ENCODE measurements at places on chromosomes 6 and 20.

- peak; percentile 37 for DNase-seq
These were observed 22.5 kb downstream of the MOCS3 start for GRCh38 chr20:50980851-50981713.

DNA sequence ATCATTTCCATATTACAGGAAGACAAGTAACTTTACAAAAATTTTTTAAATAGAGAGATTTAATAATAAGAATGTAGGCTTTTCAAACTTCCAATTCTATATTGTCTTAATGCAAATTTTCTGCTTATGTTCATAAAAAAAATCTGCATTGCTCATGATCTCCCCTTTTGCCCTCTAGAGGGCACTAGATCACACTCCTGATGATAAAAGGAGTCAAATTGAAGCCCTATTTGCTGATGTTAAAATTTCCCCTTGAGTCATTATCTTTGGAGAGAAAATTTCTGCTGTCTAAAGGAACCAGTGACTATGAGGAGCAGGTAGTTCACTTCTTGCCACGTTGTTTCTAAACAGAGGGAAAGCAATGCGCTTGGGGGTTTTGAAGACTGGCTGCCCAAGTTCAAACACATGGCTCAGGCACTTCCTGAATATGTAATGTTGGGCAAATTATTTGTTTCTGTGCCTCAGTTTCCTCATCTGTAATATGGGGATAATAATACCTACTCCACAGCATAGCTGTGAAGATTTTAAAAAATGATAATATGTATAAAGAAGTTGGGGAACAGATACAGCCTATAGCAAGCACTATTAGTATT, 874.2 kb downstream of the TFAP2A start:
- no peak for DNase-seq

GRCh38 chr20:23167431-23167830, 81.3 kb upstream of the CD93 start:
- DNase-seq = no peak

DNA sequence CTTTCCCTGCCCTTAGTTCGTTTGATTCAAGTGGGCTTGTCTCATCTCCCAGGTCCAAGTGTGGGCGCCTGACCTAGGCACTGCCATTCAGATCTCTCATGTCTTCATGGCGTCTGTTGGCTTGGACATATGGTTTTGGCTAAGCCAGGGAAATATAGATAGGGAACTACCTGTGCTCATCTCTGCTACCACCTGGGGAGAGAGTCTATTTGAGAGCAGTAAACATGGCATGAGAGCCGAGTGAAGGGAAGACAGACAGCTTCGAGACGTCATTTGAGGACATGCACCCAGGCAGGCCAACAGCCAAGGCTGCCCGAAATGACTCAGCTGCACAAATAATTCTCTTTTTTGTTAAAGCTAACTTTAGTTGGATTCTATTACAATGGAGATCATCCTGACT, 370.7 kb upstream of the AGPAT4 start:
- no peak for DNase-seq

DNA sequence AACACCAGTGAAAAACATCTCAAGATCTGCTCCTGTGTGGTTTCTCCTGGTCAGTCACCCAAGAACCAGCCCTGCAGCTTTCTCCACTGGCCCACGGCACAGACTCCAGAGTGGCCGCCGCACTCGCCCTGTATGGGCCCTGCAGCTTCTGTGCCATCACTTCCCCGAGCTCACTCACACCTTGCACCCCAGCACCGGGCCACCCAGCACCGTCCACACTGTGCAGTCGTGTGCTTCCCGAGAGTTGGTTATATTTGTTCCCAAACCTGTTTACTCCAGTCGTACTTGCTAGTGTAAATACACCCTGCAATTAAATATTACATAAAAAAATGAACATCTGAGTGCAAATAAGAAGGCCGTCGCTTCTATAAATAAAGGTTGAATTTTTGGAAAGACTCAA, 341.7 kb downstream of the CDH26 start:
- no peak for DNase-seq

- DNase-seq = no peak
These were observed 168.2 kb upstream of the RIN2 start for GRCh38 chr20:19589787-19590362.

GRCh38 chr6:118134736-118135135, 227.7 kb downstream of the SLC35F1 start:
- DNase-seq = no peak

DNA sequence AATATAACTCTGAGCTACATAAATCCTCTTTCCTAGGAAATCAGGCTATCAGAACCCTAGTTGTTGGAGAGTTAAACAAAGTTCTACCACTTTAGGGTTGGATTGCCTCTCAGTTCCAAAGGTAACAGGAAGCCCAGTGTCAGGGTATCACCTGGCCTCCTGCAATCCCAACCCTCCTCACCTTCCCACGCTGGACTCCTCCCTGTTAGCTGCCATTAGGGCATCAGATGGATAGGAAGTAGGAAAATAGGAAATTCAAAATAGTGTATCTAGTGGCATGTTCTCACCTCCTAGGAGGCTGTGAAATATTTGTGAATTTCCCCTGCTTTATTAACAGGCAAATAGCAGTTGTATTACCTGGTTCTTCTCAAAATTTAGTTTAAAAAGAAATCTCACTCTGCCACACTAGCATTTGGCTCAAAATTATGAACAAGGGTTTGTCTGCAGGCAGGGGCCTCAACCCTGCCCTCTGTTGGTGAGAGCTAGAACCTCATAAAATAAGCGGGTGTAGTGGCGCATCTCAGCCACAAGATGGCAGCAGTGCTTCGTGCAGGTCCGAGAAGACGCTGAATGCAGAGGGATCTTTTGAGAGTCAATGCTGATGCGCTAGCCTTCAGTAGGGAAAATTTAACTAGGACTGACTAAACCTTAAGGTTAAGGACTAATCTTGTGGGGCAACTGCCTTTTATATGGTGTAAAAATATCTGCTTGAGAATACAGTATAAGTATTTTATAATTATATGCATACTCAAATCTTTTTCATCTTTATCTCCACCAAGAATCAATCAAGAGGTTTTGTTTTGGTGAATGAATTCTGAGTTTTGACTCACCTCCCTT, 209.8 kb upstream of the KCNQ5 start:
- DNase-seq = peak; percentile 50

- no peak for DNase-seq
These were observed 112.0 kb upstream of the BEND6 start for GRCh38 chr6:56842686-56843475.

DNA sequence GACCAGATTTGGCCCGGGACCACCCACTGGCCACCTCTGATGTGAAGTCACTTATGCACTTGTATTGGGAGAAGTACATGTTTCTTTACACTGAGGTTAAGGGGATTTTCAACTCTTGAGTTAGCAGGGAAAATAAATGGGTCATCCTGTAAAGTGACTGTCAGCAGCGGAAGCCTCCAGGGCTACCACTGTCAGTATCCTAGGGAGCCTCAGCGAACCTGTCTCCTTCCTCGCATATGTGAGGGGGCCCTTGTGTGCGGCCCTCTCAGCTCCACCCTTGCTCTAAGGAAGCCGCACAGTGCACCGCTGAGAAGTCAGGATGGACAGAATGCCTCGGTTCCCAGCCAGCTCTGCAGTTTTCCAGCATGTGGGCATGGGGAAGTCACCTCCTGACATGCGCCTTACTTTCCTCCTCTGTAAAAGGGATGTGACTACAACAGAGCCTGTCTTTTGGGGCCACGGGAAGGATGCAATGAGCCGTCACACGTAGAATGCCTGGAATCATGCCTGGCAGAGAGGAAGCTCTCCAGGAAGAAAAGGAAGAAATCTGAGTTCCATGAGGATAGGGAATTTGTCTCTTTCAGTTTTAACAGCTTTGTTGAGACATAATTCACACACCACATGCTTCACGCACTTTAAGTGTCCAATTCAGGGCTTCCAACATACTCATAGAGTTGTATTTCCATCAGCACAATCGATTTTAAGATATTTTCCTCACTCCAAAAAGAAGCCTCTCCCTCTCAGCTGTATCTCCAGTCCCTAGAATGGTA, 115.4 kb downstream of the SYCP2 start:
- no peak for DNase-seq

- no peak for DNase-seq
These were observed 438.2 kb downstream of the CD83 start for GRCh38 chr6:14555804-14556203.

DNA sequence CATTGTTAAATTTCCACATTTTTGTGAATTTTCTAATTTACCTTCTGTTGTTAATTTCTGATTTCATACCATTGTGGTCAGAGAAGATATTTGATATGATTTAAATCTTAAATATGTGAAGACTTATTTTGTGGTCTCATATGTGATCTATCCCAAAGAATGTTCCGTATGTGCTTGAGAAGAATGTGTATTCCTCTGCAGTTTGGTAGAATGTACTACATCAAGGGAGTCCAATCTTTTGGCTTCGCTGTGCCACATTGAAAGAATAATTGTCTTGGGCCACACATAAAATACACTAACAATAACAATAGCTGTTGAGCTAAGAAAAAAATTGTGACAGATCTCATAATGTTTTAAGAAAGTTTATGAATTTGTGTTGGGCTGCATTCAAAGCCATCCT, 176.2 kb upstream of the PRND start:
- no peak for DNase-seq

- DNase-seq = no peak
These were observed 89.4 kb downstream of the SLC24A3 start for GRCh38 chr20:19301843-19302242.

- DNase-seq = no peak
These were observed 209.6 kb downstream of the TFAP2B start for GRCh38 chr6:51028276-51028675.

- DNase-seq = no peak
These were observed 92.6 kb downstream of the JARID2 start for GRCh38 chr6:15338476-15338875.

DNA sequence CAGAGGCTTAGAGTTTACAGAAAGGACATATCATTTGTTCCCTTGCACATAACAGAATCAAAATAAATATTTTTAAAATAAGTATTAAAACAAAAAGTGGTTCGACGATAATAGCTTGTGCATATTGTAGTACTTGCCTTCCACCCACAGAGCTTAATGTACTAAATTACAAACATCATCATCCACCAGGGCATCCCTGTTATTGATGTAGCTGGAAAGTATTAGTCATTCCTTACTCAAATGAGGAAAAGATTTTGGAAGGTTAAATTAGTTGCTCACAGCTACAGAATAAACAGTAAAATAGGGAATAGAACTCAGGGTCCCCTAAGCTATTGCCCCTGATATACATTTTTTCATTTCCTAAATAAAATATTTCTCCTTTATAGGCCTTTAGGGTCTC, 150.3 kb downstream of the PTPRK start:
- no peak for DNase-seq

GRCh38 chr6:57247603-57248002, 25.5 kb upstream of the RAB23 start:
- no peak for DNase-seq

DNA sequence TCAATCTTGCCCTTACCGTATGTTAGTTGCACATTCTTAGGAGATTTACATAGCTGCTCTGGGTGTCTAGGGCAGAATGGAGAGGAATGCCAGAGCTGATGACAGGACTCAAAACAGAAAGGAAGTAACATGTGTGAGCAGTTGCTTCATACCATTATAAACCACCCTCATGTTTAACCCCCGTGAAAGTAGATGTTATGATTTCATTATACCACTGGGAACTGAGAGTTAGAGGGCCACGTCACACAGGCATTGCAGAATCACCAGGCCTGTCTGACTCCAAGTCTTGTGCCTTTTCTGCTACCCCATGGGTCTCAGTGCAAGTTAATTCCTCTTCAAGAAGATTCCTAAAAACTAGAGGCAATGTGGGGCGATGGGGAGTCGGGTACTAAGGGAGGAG, 23.5 kb upstream of the SIM1 start:
- DNase-seq = no peak

DNA sequence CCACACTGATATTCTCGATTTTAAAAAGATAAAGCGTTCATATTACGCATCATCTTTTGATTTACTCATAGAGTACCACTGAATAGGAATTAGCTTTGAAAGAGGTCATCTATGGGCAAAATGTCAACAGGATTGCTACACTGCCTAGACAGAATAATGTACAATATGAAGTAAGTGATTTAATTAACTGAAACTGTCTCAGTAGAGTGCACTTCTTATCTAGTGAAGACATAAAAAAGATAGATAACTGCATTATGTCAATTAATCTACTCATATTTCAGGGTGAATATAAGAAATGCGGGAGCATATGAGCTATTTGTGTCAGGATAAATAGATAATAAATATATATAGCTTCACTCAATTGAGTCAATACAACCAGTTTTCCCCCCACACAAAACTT, 723.9 kb downstream of the EYS start:
- no peak for DNase-seq

- DNase-seq = peak; percentile 27
These were observed at the start of gene UNC5CL for GRCh38 chr6:41039060-41039998. Gene UNC5CL, minus strand, starts transcription at chr6:41039221. Its CDS starts 4,147 bp downstream, at chr6:41035074.

- no peak for DNase-seq
These were observed 74.5 kb downstream of the EDN1 start for GRCh38 chr6:12364621-12365020.

- DNase-seq = no peak
These were observed 14.0 kb downstream of the NUDT3 start for GRCh38 chr6:34378470-34378869.

GRCh38 chr20:37901240-37901639, 1.7 kb upstream of the VSTM2L start:
- no peak for DNase-seq

DNA sequence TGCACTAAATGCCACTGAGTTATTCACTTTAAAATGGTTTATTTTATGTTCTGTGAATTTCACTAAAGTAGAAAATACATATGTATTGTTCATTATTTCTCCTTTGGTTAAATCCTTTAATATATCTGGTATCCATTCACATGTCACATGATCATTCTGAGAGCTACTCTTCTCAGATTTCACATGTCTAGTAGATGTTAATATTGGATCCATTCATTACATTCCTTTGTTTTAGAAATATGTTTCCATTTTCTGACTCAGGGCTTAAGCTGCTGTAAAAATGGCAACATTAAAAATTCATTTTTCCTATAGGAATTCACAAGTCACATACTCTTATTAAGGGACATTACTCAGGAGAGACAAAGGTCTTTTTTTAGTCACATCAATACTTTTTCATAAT, 205.4 kb downstream of the ZFAND3 start:
- no peak for DNase-seq

- DNase-seq = no peak
These were observed 113.3 kb upstream of the TBX18 start for GRCh38 chr6:84877515-84878210.

DNA sequence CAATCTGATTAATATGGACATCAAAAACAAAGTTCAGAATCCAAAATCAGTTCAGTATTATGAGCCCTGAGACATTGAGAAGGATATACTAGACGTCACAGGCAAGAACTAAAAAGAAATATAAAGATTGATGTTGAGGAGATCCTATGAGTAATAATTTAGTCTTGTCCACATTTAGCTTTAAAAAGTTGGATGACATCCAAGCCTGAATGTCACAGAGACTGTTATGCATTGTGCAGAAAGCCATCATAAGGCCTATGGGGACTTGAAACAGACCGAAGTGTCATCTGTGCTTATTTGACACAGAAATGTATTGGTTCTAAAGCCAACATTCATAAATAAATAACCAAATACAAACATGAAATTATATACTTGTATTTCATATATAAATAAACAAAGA, 581.8 kb upstream of the MMS22L start:
- no peak for DNase-seq

Measured in stimulated activated CD8-positive, alpha-beta memory T cell treated with anti-CD3 and anti-CD28 coated beads, Interleukin-4, amount 100 ng/mL, for 1 hour (primary cell).